ENCODE measurements at places on chromosomes 13 and 19. TPM values are rescaled to one million over a fixed set of nuclear protein-coding genes. Genes with fewer than 3 reads are reported as not detected.

DNA sequence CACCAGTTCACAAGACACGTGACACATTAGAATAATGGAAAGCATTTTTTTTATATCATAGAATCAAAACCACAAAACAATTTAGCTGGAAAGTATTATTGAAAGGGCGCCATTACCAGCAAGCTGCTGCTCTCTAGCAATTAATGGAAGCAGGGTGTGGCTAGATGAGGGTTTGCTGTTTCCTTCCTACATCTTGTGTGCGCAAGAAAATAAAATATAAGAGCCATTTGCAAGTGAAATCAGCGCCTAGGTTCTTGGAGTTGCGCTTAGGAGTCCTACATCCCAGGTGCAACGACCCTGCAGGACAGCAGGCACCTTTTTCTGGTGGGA is 140.9 kb downstream of the ZNF536 start:
- peak; percentile 48 for DNase-seq

DNA sequence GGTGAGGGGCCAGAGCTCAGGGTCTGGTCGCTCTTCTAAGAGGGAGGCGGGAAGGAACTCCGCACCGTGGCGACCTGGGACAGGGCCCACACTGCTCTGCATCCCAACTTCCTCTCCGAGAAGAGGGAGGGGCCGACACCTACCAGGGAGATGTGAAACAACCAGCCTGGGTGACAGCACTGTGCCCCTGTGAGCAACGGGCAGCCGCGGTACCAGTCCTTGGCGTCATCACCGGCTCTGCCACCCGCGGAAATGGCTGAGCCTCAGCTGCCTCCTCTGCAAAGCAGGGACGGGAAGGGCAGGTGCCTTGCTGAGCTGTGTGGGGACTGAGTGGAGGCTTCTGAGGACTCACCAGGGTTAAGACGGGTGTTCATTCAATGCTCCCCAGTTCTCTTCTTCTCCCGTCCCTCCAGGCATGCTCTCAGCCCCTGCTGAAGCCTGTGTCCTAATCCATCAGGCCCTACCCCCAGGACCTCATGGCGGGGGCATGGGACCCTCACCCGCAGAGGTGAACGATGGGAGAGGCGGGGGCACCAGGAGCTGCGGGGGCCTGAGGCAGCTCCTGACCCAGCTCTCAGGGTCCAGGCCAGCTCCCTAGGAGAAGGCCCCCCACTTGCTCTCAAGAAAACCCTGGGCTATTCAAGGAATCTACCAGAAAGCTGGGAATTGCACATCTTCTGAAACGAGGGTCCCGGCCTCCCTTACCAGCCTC is 9.3 kb downstream of the ZNF787 start:
- DNase-seq: peak; percentile 33

DNA sequence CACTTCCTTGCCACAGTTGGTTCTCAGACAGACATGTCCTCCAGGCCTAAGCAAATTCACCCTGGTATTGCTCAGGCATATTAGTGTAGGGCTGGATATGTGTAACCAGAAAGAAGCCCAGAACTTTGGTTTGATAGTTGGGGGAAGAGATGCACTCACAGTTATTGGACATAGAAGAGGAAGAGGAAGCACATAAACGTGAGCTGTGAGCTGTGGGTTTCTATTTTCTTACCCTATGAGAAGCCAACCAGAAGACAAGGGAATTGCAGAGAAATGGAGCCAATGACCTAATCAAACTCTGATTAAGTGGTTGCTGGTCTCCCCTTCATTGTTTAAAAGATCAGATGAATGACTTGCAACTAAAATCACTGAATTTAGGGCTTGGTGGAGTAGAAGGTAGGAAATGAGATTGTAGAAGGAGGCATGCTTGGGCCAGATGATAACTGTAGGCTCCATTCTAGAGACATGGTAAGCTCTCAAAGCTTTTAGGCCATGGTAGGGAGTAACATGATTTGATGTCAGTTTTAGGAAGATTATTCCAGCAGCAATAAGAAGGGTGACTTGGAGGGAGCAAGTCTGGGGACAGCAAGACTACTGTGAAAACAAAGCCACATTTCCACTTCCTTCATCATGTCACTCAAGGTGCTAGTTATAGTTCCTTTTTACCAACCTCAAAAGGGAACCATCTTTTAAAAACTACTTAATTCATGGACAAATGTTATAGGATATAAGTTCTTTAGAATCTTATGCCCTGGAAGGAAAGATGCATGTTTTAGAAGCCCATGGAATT is 24.1 kb upstream of the WDFY2 start:
- no peak for DNase-seq

GRCh38 chr13:91166714-91167511 is 180.6 kb upstream of the MIR17HG start:
- peak; percentile 44 for DNase-seq

- DNase-seq: no peak
Measured at GRCh38 chr19:38662537-38663155, 15.2 kb downstream of the ACTN4 start.

GRCh38 chr13:50596776-50597203 is 246.7 kb downstream of the DLEU7 start:
- peak; percentile 61 for DNase-seq

Gene MCEMP1
- not detected for polyA plus RNA-seq

GRCh38 chr19:34193876-34194275 is 21.6 kb downstream of the LSM14A start:
- no peak for DNase-seq

Gene SYNGR4
- polyA plus RNA-seq: 0.08 TPM

DNA sequence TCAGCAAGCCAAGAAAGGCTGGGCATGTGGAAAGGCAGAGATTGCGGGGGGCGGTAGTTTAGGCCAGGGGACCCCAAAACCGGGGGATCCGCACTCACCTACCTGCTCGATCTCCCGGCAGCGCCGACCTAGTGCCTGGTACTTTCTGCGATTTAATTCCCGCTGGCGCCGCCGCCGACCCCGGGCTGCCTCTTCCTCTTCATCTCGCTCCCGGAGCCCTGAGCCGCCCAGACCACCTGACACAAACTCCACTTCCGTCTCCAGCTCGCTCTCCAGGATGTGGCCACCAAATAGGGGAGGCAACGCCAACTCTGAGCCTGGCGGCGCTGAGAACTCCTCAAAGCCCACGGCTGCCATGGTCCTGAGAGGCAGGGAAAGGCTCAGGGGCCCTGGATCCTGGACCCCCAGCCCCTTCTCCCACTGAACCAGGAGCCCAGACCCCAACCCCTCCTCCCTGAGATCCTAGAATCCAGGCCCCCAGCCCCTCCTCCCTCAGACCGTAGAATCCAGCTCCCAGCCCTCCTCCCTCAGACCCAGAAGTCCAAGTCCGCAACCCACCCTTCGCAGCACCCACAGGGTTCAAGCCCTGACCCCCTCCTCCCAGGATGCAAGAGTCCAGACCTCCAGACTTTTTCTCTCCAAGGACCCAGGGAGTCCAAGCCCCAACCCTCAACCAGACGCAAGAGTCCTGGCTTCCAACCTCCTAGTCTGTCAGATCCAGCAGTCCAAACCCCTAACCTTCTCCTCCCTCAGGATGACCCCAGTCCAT is 933 bp downstream of the TFPT start:
- DNase-seq: peak; percentile 52

GRCh38 chr19:6801485-6802086 is 29.1 kb downstream of the VAV1 start:
- DNase-seq: peak; percentile 32

DNA sequence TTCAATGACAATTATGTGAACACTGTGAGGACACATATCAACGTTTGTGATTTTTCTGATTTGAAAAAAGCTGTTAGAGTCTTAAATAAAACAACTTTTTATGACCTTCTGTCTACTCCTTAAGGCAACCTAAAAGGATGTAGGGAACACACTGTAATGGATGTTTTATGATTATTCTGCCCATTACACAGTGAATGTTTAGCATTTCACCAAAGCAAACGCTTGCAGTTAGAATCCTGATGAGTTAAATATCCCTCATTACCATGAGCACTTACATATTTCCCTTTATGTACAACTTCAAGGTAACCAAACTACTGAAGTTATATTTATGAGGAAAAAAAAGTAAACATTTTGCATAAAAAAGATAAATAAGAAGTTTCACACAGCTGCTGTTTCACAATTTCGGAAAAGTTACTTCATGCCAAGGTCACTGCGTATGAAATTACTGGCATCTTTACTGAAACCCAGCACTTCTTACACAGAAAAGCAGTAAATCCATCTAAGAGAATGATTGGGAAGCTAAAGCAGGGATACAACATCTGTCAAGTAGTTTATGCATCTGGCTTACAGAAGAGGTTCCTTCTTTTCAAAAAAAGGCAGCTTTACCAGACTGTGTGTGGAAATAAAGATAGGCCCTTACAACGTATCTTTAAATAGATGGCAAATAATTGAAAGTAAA is 733.7 kb upstream of the ATXN8OS start:
- no peak for DNase-seq

- DNase-seq: no peak
Measured at GRCh38 chr13:46874006-46874405, 22.8 kb downstream of the HTR2A start.

- DNase-seq: no peak
Measured at GRCh38 chr13:31166591-31166990, 4.9 kb upstream of the HSPH1 start.

DNA sequence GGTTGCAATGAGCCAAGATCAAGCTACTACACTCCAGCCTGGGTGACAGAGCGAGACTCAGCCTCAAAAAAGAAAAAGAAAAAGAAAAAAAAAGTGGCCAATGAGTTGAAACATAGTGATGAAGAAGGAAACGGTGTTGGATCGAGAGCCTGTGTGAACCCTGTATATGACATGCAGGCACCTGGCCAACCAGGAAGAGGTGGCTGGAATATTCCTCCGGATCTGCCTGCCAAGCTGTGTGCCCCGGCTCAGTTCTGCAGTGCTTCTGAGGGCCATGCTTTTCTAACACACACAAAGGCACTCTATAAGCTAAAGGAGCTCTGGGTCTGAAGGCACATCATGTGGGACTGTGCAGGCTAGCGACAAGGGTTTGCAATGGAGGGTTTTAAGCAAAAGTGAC is 3.7 kb upstream of the ZNF444 start:
- DNase-seq: no peak

GRCh38 chr19:37941782-37942515 is 34.9 kb downstream of the SIPA1L3 start:
- no peak for DNase-seq

Gene COX7A1
- not detected for polyA plus RNA-seq

- no peak for DNase-seq
Measured at GRCh38 chr19:28468701-28469459, 744.1 kb downstream of the UQCRFS1 start.

DNA sequence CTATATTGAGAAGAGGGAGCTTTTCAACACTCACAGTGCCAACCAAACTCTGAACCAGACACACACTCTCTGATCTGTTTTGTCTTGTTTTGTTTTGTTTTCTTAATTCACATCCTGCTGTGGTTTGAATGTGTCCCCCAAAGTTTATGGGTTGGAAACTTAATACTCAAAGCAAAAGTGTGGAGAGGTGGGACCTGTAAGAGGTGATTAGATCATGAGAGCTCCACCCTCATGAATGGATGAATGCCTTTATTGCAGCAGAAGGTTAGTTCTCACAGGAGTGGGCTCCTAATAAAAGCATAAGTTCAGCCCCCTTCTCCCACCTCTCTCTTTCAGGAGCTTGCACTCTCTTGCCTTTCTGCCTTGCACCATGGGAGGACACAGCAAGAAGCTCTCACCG is 957.1 kb downstream of the PCDH9 start:
- DNase-seq: no peak

DNA sequence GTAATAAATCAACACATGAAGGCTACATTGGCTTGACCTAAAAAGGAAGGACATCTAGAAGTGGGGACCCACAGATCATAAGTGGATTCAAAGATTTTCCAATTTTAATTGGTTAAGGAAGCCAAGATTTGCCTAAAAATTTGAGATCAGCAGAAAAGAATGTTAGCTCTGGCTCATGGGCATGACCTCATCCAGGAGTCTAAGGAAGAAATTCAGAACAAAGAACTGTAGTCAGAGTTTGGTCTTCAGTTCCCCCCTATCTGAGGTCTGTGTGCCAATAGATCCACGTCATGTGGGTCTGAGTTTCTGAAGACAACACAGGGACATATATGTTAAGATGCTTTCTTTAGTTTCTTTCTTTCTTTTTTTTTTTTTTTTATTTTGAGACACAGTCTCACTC is 648.8 kb upstream of the SPRY2 start:
- DNase-seq: no peak

- peak; percentile 68 for DNase-seq
Measured at GRCh38 chr19:290372-291005, 714 bp downstream of the PLPP2 start.

DNA sequence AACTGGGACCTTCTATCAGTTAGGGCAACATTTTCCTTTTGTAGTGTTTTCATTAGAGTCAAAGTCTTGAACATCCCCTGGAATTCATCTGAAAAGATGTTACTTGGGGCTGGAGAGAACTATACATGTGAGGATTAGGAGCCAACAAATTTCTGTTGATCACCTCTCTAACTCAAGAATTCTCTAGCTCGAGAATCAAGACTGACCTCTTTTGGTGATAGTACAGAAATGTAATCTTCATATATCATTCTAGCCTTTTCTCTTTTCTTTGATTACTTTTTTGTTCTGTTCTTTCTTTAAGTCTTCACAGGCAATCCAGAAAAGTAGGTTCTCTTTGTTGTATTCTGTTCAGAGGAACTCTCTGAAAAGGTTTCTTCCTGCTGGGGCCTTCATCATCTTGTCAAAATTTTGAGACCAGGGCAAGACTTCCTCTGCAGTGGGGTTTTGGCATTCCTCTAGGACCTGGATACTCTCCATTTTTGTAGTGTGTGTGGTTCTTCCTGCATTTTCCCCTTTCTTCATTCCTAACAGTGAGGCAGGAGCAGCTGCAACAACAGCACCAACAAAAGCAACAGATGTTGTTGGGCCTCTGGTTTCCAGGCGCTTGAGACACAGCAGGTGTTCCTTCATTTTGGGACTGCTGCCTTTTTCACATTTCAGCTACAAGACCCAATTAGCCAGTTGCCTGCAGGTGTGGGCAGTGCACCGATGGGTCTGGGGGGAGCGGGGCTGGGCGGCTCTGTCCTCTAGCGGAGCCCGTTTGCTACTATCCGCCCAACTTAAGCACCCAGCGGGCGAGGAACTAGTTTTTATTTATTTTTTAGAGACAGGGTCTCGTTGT is 26.2 kb downstream of the ELF1 start:
- peak; percentile 30 for DNase-seq

Gene DPP9
- 17.1 TPM for polyA plus RNA-seq

GRCh38 chr19:32053376-32053775 is 292.0 kb upstream of the ZNF507 start:
- no peak for DNase-seq

DNA sequence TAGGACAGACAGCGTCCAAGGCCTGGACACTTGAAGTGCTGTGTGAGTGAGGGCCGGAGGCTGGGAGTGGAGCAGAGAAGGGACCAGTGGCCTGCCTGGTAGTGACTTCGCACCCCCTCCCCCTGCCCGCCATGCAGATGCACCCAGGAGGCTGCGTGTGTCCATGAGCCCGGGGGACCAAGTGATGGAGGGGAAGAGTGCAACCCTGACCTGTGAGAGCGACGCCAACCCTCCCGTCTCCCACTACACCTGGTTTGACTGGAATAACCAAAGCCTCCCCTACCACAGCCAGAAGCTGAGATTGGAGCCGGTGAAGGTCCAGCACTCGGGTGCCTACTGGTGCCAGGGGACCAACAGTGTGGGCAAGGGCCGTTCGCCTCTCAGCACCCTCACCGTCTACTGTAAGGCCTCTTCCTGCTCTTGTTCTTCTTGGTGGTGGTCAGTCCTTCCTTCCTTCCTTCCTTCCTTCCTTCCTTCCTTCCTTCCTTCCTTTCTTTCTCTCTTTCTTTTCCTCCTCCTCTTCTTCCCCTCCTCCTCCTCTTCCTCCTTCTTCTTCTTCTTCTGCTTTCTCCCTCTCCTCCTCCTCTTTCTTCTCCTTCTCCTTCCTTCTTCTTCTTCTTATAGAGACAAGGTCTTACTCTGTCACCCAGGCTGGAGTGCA is 6.0 kb upstream of the FFAR1 start:
- no peak for DNase-seq
